ENCODE measurements at places on chromosomes 1 and 21.

DNA sequence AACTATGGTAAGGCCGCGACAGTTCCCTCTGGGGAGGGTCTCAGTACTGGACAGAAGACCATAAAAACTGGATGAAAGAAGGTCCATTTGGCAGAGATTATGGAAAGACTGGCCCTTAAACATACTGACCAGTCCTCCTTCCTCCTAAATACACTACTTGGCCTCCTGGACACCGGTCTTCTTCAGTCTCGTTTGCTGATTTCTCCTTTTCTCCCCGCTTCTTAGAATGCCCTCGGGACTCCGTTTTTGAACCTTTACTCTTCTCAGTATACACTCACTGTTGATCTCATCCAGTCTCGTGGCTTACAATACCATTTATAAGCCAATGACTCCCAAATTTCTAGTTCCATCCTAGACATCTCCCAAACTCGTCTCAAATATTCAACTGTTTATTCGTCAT lies 694 bp upstream of the MRPL9 start:
- no peak for DNase-seq

- no peak for DNase-seq
These were observed 46.1 kb downstream of the SLC44A3 start for GRCh38 chr1:94866164-94866807.

- DNase-seq = no peak
These were observed 13.8 kb upstream of the ZBTB18 start for GRCh38 chr1:244037252-244037651.

GRCh38 chr1:205073511-205073910 lies 10.7 kb downstream of the TMEM81 start:
- no peak for DNase-seq

DNA sequence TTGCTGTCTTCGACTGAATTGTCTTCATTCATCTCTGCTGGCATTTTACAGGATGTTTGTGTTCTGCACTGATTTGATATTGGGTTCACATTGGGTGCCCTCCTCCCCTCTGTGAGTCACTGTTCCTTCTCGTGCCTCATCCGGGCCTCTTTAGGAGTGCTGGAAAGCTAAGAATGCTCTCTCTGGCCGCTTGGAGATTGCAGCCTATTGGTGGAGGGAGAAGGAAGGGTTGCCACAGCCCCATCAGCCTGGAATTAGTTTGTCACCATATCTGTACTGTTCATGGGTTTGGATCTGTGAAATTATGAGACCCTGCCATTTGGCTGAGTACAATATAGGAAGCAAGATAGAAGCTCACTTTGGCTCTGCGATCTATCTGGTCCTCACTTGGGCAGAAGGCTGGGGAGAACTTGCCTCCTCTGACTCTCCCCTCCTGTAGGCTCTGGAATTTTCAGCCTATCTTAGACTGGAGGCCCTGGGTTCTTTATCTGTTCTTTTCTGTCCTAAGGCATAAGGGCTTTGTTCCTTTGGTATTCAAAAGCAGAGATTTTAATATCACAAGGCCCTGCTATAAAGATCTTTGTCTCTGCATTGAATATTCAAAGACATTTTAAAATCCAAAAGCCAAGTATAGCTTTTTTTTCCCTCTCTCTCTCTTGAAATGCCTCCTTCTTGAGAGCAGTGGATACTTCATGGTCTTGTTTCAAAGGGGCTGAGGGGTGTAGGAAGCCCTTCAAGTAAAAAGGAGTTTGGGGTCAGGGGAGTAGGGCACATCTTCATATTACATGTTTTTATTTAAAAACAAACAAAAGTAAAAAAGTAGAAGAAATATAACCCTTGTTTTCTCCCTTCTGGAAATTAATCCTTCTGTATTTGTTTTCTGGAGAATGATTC lies 347.9 kb downstream of the ZP4 start:
- DNase-seq = no peak

DNA sequence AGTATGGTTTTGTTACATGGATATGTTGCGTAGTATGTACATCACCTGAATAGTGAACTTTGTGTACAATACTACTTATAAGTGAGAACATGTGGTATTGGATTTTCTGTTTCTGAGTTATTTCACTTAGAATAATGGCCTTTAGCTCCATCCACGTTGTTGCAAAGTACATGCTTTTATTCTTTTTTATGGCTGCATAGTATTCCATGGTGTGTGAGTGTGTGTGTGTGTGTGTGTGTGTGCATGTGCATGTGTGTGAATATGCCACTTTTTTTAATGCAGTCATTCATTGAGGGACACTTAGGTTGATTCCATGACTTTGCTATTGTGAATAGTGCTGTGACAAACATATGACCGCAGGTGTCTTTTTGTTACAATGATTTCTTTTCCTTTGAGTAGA lies 147.8 kb downstream of the LEPR start:
- DNase-seq = no peak

GRCh38 chr1:3313576-3313950 lies 140.9 kb upstream of the ARHGEF16 start:
- no peak for DNase-seq

DNA sequence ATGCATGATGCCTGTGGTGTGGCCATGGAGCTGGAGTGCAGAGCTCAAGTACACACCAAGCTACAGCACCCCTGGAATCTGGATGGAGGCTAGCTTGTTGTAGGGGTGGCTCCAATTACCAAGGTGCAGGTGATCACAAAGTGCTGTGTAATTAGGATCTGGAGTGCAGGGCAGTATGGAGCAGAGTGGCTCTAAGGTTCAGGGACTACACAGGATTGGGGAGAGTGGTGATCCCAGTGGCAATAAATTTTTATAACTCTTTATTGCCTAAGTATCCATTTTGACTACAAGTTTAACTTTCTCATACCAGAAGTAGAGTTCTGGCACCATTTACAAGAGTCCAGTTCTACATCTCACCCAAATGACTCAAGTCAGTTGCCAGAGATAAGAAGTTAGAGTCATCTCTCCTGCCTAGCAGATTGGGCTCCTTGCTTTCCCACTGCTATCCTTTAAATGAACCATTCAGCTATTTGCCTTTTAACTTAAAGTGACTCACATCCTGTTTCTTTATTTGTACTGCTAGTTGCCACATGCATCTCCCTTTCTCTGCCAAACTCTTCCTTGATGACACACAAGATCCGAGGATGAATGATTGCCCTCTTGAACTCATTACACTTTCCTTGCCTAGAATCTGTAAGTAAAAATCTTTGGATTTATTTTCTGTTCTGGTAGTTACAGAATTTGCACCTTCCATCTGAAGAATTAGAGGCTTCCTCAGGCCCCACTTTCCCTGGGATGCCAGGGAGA lies 427.2 kb downstream of the KCNT2 start:
- DNase-seq = no peak

GRCh38 chr1:244454412-244454811 lies 2.7 kb upstream of the ADSS2 start:
- DNase-seq = no peak

- DNase-seq = no peak
These were observed 17.1 kb upstream of the XPR1 start for GRCh38 chr1:180614730-180615129.

- no peak for DNase-seq
These were observed 16.1 kb upstream of the RCAN3 start for GRCh38 chr1:24486331-24487065.

GRCh38 chr1:71462247-71462646 lies 381.4 kb upstream of the ZRANB2 start:
- no peak for DNase-seq

GRCh38 chr1:153192697-153193096 lies 10.5 kb upstream of the LELP1 start:
- DNase-seq = no peak

DNA sequence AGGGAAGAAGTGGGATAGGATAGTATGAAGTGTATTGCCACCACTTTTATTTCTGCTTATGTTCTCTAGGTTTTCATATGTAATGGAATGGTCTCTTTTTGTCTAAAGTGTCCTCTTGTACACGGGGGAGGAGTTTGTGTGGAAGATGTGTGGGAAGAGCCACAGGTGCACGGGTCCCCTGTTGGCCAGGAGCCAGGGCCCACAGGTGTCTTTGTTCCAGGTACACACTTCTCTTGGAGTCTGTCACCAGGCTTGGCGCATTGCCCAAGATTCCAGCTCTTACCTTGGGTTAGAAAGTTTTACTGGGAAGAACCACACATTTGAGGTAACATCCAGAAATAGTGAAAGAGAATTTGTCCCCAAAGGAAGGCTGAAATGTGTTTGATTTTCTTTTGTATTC lies 10.5 kb downstream of the TENT5C start:
- no peak for DNase-seq

DNA sequence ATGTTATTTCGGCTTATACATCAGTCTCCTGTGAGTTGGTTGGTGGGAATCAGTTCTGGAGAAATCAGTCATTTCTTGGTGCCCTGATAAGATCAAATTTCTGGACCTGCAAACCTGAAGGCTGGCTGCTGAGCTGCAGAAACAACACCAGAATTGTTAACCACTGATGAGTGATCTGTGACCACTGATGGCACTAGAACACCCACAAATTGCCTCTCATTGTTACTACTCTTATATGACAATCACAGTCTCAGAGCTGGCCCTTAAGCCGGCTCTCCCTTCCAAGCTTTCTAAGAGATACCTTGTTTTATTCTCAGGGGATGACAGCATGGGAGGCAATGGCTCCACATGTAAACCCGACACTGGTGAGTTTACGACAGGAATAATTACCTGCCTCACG lies 1.9 kb downstream of the C1orf162 start:
- DNase-seq = no peak

DNA sequence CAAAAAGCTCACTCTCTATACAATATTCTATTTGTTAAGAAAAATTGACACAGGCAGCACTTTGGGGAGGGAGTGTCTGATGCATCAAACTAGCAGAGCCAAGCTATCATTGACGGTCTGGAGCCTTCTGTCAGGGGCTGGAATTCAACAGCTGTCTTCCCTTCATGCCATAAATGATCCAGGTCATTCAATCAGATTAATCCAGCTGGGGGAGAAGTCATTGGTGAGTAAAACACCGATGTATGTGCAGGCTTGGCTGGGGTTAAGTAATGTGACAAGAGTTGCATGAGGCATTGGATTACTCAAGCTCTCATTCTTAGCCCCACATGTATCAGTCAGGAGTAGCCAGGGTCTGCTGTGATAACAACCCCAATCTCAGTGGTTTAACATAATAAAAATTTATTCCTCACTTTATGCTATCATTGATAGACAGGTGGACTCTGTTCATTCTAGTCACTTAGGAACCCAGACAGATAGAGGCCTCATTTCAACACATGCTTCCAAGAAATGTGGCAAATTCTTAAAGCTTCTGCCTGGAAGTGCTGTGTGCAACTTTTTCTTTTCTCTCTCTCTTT lies 118.1 kb upstream of the GADD45A start:
- no peak for DNase-seq

- no peak for DNase-seq
These were observed 15.1 kb upstream of the TAS1R2 start for GRCh38 chr1:18874600-18874999.

GRCh38 chr1:93907718-93908117 lies 1.5 kb downstream of the GCLM start:
- DNase-seq = no peak

DNA sequence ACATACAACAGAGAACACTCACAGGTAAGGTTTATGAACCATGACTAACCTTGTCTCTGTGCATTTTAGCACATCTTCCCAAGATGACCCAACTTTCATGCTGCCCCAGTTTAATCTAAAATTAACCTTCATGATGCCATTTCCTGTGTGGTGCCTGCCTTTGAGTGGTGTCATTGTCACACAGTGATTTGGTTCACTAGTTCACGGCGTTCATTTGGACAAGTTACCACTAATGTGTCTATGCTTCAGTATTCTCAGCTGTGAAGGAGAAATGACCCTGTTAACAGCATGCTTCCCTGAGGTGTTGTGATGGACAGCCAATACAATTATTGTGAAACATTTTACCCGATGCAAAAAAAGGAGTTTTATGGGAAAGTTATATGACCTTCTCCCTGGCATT lies 693.1 kb downstream of the RWDD3 start:
- no peak for DNase-seq

DNA sequence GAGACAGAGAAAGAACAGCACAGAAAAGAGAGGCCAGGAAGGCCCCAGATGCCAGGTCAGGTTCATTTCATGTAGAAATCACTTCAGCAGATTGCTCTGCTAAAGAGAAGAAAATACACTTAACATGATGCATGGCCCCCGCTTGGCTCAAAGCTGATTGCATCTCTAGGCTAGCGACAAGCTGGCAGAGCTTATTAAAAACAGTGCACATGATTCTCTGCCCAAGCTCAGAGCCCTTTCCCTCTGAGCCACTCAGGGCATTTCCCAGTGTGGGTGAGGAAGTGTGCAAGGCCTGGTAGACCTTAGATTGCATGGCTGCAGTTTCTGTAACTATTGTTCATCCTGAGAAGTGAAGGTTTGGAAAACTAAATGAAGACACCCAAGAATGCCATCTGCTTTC lies 3.3 kb upstream of the CAPN9 start:
- DNase-seq = no peak

- DNase-seq = no peak
These were observed 35.2 kb downstream of the NENF start for GRCh38 chr1:212467843-212468482.

DNA sequence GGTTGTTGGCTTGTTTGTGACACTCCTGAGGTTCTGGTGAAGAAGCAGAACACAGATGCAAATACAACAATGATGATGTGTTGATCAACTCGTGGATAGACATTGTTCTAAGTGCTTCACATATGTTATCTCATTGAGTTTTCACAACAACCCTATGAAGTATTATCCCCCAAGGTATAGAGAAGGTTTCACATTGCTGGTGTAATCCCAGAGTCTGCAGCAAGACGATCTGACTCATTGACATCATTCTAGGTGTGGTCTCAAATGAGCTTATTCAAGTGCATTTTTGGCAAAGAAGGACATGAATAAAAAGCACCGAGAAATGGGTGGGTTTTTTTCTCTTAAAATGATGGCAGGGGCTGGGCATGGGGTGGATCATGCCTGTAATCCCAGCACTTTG lies 64.1 kb upstream of the SCAF4 start:
- no peak for DNase-seq

- DNase-seq = no peak
These were observed 95.5 kb downstream of the GRIK3 start for GRCh38 chr1:36938819-36939218.

DNA sequence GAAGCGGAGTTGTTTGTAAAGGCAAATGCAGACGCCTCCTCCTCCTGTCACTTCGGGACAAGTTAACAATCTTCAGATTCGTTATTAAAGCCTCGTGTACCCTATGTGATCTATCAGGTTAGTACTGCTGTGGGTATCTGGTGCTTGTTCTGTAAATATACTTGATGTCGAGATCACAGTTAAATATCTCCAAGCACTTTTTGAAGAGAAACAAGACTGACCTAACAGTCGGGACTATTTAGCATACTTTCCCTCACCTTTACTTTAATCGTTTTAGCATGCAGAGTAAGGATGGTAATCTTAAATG lies 710 bp downstream of the KLHL20 start:
- DNase-seq = no peak

GRCh38 chr1:18191481-18192155 lies 84.0 kb downstream of the IGSF21 start:
- DNase-seq = no peak

DNA sequence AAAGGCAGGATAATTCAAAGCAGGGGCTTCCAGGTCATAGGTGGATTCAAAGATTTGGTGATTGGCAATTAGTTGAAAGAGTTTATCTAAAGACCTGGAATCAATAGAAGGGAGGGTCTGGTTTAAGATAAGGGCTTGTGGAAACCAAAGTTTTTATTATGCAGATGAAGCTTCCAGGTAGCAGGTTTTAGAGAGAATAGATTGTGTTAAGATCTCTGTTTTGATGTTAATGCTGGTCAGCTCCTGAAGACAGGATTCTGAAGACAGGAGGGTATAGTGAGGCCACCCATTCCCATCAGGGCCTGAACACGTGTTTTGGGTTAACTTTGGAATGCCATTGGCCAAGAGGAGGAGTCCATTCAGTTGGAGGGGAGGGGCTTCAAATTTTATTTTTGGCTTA lies 6.1 kb upstream of the PTBP2 start:
- DNase-seq = no peak
